ENCODE measurements at places on chromosomes 1 and 21.

DNA sequence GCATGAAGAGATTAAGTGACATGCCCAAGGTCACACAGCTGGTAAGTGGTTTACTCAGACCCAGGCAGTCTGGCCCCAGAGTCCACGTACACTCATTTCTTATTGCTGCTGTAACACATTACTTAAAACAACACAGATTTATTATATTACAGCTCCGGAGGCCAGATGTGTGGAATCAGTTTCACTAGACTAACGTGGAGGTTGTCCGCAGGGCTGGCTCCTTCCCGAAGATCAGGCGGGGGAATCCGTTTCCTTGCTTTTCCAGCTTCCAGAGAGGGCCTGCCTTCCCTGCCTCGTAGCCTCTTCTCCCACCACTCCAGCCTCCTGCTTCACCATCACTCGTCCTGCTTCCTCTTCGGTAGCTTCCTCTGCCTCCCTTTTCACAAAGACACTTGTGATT lies 81.2 kb downstream of the KCNN3 start:
- no peak for DNase-seq

DNA sequence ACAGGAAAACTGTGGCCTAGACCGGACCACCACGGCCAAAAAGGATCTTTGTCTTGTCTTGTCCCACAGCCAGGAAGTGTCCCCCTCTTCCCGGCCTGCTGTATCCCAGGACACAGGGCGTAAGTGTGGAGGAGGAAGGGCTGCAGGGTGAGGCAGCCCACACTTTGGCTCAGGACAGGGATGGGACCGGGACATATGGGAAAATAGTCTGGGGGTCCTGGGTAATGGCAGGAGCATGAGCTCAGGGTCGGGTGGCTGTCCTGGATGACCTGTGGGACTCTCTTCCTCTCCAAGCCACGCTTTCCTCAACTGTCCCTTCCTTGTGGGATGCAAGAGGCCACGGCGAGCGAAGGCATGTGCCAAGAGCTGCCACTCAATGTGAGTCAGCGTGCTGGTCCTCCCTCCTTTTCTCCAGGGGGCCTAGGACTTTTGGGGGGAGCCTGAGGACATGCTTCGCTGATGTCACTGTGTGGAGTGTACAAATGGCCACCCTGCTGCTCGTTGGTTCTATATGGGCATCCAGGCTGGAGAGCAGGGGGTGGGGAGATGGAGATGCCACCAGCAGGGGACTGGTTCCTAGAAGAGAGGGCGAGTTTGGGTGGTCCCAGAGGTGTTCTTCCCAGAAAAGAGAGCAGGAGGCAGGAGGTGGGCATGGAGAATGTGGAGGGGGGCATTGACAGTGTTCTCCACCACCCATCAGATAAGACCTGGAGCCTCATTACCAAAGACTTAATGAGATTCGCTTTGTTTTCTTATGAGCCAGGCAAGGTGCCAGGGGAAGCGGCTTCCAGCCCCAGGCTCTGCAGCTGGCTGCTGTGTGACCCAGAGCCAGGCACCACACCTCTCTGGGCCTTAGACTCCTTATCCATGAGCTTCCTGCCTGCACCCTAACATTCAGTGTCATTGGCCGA lies 11.5 kb upstream of the PADI1 start:
- DNase-seq, result no peak

DNA sequence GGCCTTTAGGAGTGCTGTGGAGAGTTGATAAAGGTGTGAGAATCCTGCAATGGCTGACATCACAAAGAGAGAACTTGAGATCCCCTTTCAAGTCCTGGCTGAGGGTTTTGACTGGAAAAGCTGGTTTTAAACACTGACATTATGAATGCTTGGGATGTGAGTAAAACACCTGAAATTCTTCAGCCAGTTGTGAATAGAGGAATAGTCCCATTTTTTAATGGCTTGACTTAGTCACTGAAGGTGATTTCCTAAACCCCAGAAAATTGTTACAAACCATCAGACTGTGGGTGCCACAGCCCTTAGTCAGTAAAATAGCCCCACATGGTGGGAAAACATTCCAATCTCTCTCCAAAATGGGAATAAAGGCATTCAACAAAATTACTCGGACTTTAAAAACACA lies 107.7 kb upstream of the LMO4 start:
- DNase-seq, result no peak

DNA sequence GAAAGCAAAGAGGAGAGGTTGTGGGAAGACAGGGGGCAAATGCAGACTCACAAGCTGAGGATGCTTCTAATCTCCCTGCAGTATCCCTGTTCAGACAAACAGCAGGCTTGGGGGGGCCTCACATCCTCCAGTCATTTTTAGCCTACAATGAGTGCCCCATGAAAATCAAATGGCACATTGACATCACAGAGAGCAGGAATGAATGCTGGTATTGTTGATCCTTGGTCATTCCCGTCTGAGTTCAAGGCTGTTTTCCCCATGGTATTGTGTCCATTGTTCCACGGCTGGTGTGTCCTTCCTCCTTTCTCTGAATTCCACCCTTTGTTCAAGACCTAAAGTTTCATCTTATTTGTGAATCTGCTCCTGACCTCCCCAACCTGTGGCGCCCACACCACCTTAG lies 545.6 kb downstream of the AJAP1 start:
- DNase-seq, result no peak

DNA sequence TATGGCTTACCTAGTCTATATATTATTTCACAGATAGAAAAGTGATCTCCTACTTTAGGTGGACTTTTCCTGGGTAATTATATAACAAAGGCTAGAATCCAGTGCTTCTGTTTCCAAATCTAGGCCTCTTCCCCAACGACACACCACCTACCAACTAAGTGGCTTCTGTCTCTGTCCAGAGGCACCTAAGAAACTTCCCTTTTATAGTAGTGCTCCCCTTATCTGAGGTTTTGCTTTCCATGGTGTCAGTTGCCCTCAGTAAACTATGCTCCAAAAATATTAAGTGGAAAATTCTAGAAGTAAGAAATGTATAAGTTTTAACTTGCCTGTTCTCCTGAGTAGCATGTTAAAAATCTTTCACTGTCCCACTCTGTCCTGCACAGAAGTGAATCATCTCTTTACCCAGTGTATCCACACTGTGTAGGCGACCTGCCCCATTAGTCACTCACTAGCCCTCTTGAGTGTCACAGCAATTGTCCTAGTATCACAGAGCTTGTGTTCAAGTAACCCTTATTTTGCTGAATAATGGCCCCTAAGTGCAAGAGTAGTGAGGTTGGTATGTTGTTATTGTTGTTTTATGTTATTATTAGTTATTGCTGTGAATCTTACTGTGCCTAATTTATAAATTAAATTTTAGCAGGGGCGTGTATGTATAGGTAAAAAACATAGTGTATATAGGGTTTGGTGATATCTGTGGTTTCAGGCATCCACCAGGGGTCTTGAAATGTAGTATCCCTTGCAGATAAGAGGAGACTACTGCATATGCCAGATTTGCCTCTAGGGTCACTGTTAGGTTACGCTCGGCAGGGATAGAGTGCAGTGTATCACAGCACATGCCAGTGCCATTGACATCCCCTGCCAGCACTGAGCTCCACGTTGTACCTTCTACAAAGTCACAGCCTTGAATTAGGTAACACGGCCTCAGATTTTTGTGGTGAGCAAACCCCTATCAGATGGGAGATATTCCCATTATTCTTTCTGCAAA lies 14.7 kb upstream of the CD53 start:
- DNase-seq, result no peak

Measured in right kidney (tissue), 9 donors.